ENCODE measurements at places on chromosomes 11 and 22.
A peak's percentile ranks its signal among the peaks of the same experiment; 100 is the strongest.

GRCh38 chr11:63847363-63847762, 8.5 kb downstream of the MARK2 start:
- DNase-seq: no peak

GRCh38 chr22:26406118-26406517, 22.9 kb upstream of the ASPHD2 start:
- DNase-seq: no peak

GRCh38 chr22:29030618-29031226, 30.9 kb downstream of the C22orf31 start:
- no peak for DNase-seq

- no peak for DNase-seq
These were observed 70.6 kb downstream of the ST3GAL4 start for GRCh38 chr11:126426106-126426505.

- no peak for DNase-seq
These were observed 27.6 kb upstream of the APLP2 start for GRCh38 chr11:130042093-130042591.

GRCh38 chr22:39090426-39091064, 6.5 kb upstream of the APOBEC3H start:
- peak; percentile 96 for DNase-seq

DNA sequence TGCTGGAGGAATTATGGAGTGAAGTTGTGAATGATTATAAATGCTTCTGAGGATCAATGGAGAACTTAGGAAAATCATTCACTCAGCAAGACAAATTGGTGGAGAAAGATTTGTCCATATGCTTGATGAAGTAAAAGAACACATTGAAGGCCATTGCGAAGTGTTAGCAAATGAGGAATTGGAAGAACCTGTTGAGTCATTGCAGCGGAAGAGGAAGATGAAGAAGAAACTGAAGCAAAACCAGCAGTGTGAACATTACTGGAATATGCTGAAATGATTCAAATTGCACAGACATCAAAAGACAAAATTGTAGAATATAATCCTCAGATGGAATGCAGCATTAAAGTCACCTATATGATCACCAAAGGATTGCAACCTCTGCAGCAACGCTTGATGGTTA, 168.1 kb downstream of the ADAMTS15 start:
- DNase-seq: no peak

DNA sequence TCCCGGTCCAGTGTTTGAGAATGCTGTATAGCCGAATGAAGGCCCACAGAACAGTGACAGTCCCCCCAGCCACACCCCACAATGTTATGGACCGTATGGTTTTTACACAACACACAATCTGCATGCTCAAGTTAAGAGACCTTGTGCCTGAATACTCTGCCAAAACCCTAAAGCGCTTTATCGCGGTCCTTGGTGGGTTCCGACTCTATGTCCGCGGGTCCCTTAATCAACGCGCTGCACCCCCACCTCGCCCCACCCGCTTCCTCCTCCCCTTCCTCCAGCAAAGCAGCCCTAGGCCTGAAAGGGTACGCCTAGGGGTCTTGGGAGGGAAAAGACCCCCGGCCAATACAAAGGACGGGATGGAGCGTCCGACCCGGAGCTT, 442 bp downstream of the COPB1 start:
- no peak for DNase-seq

DNA sequence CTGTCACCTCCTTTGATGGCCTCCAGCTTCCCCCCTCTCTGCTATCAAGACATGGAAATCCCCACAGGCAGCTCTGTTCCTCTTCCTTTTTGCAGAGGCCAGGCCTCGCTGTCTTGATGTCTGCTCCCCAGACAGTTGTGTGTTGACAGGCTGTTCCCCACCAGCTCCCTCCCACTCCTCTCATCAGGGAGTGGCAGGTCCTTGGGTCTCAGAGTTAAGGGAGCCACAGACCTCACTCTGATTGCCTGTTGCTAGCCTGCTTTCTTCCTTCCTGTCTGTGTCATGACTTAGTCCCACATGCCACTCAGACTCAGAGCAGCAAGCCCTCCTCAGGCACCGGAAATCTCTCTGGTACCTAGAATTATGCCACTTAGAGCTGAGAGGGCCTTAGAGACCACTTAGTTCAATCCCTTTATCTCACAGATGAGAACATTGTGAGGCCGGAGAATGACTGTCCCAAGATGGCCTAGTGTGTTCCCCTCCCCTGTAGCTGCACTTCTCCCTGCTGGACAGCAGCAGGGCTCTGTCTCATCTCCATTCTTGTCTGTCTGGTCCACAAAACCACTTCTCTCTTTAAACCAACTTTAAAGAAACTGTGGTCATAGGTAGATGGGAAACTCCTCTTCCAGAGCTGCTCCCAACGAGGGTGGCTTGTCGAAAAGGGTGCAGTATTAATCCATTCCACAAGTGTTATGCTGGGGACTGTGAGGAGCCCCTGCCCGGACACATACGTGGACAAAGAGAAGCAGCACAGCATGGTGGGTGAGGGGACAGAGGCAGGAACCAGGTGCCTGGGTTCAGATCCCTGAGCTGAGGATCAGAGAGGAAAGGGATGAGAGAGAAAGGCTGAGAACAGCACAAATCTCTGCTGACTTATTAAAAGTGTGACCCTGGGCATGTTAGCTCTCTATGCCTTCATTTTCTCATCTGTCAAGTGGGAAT, 4.2 kb downstream of the AMPD3 start:
- DNase-seq: peak; percentile 84
